ENCODE measurements at places on chromosomes 16 and 17.

DNA sequence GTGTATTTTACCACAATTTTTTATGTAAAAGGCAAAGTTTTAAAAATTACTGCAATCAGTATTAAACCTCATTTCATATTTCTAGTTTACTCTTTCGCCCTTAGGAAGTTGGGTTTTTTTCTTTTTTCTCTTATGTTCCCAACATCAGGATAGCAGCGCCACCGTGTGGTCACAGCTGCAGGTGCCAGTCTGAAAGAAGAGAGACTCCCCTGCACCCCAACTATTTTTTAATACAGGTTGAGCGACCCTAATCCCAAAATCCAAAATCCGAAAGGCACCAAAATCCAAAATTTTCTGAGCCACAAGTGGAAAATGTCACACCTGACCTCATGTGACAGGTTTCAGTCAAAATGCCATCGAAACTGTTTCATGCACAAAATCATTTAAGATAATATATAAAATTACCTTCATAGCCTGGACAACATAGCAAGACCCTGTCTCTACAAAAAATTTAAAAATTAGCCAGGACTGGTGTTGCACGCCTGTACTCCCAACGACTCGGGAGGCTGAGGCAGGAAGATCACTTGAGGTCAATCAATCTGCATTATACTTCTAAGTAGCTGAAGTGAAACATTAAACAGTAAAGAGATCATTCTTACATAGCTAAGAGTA, 21.8 kb upstream of the ASGR2 start:
- no peak for DNase-seq

- DNase-seq, result no peak
These were observed 6.2 kb downstream of the COL1A1 start for GRCh38 chr17:50194934-50195865.

GRCh38 chr16:2482708-2483534, 8.0 kb downstream of the TBC1D24 start:
- no peak for DNase-seq

DNA sequence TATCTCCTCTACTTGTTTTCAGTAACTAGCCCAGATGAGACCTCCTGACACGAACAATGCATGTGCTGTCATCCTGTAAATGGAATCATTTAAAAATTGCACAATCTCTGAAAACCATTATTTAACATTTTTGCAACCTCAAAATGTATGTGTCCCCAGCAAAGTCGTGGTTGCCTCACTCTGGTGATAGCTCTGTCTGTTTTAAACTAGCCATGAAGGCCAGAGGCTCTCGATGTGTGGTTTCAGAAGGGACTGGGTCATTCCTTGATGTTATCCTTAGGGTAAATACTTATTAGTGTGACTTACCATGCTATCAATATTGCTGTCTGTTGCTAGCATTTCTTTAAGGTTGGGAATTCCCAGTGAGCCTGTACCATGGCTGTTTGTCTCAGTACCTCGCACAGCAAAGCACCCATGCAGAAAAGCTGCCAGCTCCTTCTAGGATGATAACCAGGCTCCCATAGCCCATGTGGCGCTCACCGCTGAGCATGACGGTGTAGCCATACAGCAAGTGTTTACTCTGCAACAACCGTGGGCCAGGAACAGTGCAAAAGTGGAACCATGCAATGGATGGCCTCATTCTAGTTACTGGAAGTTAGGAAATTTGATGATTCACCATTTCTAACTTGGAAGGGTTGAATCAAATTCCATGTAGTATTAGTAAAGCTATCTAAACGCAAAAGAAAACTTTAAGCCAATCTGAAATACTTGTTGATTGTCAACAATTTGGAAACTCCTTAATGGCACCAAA, 2.9 kb upstream of the PGS1 start:
- no peak for DNase-seq

GRCh38 chr16:57947261-57947660, 23.7 kb downstream of the CNGB1 start:
- DNase-seq, result no peak

- no peak for DNase-seq
These were observed 208.2 kb downstream of the C16orf78 start for GRCh38 chr16:49581630-49582298.

GRCh38 chr16:74046524-74046923, 250.1 kb upstream of the PSMD7 start:
- no peak for DNase-seq

DNA sequence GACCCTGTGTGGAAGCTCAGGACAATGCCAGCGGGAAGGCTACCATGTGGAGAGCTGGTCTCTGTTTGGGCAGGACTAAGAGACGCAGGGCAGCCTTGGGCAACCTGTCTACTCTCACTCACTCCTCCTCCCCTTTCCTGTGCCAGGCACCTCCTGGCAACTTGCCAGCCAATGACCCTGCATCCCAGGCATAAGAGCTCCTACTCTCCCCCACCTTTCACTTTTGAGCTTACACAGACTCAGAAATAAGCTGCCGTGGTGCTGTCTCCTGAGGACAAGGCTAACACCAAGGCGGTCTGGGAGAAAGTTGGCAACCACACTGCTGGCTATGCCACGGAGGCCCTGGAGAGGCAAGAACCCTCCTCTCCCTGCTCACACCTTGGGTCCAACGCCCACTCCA, 2.6 kb downstream of the HBM start:
- DNase-seq, result no peak

- DNase-seq, result no peak
These were observed 4.3 kb downstream of the AMDHD2 start for GRCh38 chr16:2524339-2524938.

DNA sequence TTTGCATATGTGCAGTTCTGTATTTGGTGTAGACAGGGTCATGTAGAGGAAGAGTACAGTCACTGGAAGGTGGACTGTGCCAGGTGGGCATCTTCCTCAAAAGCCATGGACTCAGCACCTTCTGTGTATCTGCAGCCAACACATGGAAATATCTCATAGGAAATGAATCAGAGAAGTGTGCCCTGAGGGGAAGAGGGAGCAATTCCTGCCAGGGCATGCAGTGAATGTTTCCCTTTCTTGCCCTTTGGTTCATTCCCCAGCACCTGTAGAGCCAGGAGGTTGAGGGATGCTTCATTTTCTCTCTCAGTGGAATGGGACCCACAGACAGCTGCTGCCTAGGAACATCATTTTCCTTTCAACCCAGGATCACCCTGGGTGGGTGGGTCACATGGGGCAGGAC, 146.1 kb upstream of the HSBP1 start:
- no peak for DNase-seq

DNA sequence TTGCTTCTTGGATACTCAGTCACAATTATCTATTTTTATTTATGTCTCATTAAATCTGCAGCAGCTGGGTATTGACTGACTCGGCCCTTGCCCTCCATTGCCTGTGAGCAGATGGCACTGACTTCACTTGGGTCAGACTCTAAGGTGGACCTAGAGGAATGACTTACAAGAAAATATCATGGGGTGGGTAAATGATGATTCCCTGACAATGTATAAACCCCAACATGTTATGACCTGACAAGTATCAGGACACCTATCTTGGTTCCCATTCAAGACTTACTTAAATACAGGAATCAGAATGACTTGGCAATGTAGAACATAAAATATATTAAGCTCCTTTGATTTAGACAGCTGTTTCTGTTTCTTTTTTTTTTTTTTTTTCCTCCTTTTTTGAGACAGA, 953.5 kb downstream of the CDH11 start:
- DNase-seq, result no peak

GRCh38 chr16:86850670-86851069, 272.3 kb downstream of the FOXL1 start:
- no peak for DNase-seq

DNA sequence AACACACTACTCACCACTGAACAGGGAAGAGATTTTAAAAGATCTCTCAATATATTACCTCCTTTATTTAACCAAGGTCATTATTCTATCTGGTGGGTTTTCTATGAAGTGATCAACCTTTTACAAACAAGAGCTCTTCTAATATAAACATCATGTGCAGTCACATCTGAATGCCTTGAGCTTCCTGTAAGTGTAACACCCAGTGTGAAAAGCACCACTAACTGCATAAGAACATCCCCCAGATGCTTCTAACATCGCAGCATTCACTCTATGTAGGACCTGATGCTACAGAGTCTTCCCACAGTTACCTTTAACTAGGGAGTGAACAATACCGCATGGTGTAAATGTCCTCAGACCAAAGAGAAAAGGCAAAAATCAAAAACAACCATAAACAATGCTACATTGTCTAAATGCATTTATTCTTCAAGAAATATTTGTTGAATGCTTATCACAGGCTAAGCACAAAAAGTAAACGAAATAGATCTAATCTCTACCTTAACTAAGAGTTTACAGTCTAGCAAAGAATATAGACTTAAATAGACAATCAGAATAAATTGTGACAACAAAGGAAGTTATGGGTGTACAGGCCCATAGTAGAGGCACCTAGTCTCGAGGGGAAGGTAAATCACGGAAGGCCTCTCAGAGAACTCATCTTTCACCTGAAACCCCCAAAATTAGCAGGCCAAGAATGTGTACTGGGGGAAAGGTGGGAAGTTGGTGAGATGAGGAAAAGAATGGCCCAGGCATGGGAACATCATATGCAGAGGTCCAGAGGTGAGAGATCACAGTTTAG, 16.2 kb downstream of the SKAP1 start:
- DNase-seq, result no peak

DNA sequence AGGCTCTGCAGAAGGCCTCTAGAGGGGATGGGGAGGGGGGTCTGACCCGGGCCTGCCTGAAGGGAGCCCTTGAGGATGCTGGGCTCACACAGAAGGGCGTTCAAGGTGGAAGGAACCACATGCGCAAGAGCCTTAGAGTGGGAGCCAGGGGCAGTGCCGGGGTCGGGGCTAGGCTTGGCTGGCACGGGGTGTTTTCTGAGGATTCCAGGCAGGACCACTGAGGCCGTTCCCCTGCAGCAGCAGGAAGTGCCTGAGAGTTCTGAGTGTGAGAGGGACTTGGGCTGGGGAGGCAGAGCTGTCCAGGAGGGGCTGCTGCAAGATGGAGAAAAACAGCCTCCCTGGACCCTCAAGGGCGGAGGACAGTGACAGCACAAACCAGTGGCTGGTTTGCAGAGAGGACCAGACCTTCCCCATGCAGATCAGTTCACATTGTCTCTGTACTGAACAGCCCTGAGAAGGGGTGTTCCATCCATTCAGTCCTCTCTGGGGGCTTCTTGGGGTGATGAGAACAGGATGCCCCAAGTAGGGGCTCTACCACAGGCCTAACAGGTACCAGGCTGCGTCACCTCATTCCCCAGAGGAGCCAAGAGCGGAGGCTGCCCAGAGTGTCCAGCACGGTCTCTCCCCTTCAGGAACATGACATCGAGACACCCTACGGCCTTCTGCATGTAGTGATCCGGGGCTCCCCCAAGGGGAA, 3.4 kb downstream of the NDRG4 start:
- DNase-seq, result no peak

GRCh38 chr16:57613514-57613913, 14.9 kb upstream of the ADGRG1 start:
- no peak for DNase-seq

DNA sequence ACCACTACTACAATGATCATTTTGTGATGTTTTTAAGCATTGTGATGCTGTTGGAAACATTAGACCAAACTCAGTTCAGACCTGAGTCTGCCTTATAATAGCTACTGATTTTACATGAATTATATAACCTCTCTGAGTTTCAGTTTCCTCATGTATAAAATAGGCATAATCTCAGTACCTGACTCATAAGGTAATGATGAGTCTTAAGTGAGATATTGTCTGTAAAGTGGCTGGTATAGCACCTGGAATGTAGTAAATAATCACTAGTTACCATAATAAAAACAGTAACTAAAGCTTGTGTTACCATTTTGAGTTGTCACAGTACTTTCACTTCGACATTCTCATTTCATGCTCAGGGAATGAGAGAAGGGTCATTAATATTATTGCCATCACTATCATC, 381.5 kb upstream of the SALL1 start:
- no peak for DNase-seq

DNA sequence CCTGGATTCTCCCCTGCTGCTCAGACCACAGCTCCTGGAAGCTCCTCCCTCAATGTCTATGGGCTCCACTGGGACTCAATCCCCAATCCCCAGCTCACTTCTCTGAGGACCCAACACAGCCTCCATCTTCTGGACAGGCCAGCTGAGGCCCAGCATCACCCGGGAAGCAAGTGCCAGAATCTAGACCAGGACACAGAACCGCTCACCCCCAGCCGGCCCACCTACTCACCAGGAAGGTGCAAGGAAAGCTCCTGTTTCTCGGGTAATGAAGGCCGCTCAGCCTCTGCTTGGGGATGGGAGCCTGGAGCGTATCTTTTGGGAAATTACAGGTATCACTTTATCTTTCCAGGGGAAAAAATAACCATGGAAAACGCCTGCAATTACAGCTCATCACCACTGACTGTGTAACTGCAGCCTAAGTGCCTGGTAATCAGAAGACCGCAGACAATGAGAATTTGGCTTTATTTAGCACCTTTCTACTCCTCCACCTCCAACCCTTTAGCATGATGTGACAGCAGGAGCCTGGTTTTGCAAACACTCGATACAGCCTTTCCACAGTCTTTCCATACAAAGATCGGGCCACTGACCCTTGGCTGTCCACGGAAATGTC, 49.6 kb upstream of the RPL38 start:
- DNase-seq, result no peak

- DNase-seq, result no peak
These were observed 252.3 kb downstream of the C16orf95 start for GRCh38 chr16:87064731-87065445.

DNA sequence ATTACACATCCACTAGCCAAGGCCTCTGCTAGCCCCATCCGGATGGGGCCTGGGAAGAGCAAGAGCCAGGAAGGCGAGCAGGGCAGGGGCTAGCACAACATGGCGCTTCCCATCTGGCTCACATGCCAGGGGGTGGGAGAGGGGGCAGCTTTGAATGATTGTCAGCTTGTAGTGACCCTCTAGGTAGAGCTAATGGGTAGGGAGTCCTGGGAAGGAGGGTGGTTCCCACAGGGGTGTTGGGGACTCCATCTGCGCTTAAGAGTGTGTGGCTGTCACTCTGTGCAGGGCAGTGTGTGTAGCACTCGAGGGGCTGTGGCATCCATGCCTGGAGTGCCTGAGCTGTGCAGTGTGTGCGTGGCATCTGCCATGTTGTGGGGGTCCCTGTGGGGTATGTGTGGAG, 24.5 kb downstream of the ARHGAP23 start:
- no peak for DNase-seq

- no peak for DNase-seq
These were observed 10.4 kb upstream of the GJD3 start for GRCh38 chr17:40374821-40375498.

GRCh38 chr16:75660321-75660720, 12.7 kb downstream of the TERF2IP start:
- no peak for DNase-seq

- no peak for DNase-seq
These were observed 125.8 kb upstream of the TMEM97 start for GRCh38 chr17:28193241-28193640.

DNA sequence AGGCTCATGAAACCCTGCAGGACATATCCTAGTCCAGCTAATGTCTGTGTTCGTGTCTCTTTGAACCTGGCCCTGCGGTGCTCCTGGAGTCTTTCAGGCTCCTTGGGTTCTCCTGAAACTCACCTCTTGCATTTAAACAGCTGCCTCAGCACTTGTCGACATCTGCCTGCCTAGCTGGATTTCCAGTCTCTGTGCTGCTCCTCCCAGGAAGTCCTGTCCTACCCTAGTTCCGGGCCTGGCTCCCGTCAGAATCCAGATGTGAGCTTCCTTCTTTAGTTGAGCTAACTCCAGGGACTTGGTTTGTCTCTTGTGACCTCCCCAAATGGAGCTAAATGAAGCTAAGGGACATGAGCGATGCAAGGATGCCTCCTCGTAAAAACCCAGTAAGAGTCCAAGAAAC, 155.2 kb upstream of the PIRT start:
- DNase-seq, result no peak

- no peak for DNase-seq
These were observed 3.0 kb downstream of the APPBP2 start for GRCh38 chr17:60522889-60523626.
